ENCODE measurements at places on chromosomes 4 and X.

GRCh38 chr4:106659371-106659770 lies 290.8 kb upstream of the GIMD1 start:
- DNase-seq, result no peak

DNA sequence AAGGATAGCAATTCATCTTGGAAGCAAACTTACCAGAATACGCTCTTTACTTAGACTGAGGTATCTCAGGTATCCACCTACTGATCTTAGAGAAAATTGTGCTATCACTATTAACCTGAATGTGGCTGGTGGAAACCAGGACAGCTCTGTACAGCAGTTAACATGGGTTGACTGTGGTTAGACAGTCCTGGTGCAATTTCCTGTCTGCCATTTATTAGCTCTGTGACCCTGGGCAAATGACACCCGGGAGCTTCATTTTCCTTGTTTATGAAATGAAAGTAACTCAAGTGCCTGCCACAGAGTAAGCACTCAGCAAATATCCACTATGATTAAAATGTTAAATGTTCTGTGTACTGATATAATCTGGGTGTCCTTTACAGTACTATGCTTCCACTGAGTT lies 60.0 kb downstream of the SMC1A start:
- DNase-seq, result no peak

GRCh38 chr4:69030326-69030725 lies 65.9 kb upstream of the UGT2B7 start:
- no peak for DNase-seq

DNA sequence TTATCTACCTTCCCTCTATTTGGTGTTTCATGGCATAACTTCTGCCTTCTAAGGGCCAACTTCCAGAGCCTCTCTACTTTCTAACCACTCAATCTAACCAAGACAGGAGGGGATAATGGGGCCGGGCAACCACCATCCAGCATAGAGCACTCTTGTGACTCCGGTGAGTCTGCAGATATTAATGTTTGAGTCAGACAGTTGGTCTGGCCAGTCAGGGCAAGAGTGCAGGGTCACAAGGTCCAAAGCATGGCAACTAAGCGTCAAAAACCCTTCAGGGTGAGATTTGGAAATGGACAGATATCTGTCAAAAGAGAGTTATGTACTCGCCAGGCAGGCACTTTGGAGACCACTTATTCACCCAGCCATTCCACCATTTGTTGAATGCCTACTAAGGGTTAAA lies 105.0 kb downstream of the PALLD start:
- DNase-seq, result no peak

DNA sequence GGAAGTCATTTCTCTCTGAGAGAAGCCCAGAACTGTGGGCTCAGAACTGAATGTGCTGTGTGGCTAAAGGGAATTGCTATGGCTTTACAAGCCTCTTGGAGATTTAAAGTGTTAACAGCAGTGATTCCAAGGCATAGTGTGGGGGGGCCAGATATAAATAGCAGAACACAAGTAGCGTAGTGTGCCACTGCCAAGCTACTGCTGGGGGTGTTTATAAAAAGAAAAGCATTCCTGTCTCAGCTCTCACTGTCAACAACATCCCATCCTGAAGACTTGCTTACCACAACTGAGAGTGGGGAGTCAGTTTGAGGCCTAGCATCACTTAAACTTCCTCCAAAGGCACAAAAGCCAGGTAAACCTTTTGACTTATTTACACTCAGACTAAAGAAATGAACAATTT lies at the start of gene ART3:
Gene ART3, plus strand, starts transcription at position 242 of the 400 bp plus-strand sequence. CDS start 1,181 bp downstream, outside the sequence.
- no peak for DNase-seq

GRCh38 chr4:77127837-77128621 lies 29.0 kb upstream of the CCNG2 start:
- DNase-seq, result no peak

- DNase-seq, result no peak
Observed at GRCh38 chrX:78333521-78333920, 6.1 kb upstream of the CYSLTR1 start.

GRCh38 chr4:121877041-121877773 lies 6.9 kb upstream of the BBS7 start:
- DNase-seq, result no peak

DNA sequence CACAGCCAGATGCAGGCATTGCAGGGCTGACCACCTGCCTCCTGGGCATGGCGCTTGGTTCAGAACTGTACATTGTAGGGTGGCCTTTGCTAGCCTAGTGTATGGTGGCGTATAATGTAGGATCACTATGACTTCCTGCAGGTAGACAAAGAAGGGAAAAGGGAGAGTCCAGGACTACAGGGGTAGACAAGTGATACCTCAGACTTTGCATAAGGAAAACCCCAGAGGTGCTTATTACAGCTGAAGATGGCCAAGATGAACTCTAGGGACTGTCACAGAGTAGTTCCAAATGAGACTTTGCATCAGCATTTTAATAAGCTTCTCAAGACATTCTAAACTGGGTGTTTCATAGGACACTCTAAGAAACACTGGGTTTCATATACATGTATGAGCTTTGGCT lies 116.4 kb upstream of the PUDP start:
- no peak for DNase-seq

DNA sequence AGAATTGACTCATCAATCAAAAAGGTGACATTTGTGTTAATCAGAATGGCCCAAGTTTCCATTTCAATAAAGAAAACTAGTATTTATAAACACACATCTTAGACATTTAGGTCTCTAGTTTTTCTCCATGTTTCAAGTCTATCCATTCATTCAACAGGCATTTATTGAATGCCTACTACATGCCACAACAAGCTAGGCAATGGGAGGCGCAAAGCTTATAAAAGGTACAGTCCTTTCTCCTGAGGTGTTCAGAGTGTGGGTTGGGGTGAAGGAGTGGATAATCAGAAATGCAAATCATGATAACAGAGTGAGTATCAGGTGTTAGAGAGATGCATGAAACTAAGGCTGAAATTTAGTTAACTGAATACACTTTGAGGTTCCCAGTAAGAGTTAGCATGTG lies 78.0 kb downstream of the HCCS start:
- no peak for DNase-seq

- no peak for DNase-seq
Observed at GRCh38 chrX:150573106-150573505, 4.7 kb downstream of the MTM1 start.

- DNase-seq, result no peak
Observed at GRCh38 chrX:84188320-84188834, 378 bp upstream of the RPS6KA6 start.

DNA sequence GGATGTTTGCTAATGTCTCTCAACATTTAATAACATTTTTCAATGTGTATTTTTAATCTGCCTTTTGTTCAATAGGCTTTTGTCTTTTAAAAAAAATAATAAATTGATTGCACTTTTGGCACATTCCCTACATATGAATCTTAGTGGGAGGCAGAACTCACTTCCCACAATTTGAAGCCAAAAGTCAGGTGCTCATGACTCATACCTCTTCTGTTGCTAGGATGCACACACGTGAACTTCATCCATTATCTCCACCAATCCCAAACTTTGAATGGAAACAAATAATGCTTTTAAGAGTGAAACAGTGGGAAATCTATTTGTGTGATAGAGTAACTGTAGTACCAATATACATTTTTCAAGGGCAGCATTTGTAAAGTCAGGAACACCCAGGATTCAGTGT lies 260.5 kb downstream of the IQCM start:
- no peak for DNase-seq

DNA sequence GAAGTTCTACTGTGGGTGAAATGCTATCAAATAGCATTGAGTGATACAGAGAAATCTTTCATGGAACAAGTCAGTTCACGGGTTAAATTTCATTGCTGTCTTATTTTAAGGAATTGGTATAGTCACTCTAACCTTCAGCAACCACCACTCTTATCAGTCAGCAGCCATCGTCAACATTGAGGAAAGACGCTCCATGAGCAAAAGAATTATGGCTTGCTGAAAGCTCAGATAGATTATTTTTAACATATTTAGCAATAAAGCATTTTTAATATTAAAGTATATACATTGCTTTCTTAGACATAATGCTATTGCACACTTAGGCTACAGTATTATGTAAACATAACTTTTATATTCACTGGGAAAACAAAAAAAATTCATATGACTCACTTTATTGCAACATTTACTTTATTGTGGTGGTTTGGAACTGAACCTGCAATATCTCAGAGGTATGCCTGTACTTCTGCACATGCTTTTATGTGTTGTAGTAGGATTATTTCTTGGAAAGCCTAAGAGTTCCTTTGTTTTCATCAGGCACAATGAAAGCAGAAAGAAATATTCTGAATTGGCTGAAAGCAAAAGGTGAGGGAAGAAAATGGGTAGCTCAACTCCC lies 586.7 kb downstream of the GBA3 start:
- no peak for DNase-seq

GRCh38 chr4:39642885-39643552 lies 4.4 kb upstream of the SMIM14 start:
- no peak for DNase-seq

GRCh38 chrX:63743596-63743995 lies 41.4 kb downstream of the ARHGEF9 start:
- DNase-seq, result no peak

DNA sequence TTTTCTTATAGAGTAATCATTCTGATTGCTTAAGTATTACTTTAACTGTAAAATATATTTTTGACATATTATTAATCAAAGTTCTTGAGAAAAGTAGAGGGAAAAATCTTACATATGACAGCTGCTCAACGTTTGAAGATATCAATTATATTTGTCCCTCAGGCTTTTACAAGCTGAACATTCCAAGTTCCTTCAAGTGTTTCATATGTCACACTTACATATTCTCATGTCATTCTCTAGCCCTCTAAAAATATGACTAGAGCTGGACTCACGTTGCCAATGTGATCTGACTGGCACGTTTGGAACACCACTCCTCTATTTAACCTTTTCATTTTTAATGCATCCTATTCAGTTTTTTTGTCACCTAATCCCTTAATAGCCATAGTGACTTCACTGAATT lies 492.9 kb downstream of the PCDH18 start:
- no peak for DNase-seq

All from effector memory CD8-positive, alpha-beta T cell (primary cell).